ENCODE measurements at places on chromosomes 1 and 21. TPM values are rescaled to one million over a fixed set of nuclear protein-coding genes. Genes with fewer than 3 reads are reported as not detected.

Gene LRRC3
- 1.7 TPM for total RNA-seq

Gene TINAGL1
- 264 TPM for total RNA-seq

Gene APCS
- not detected for total RNA-seq

GRCh38 chr1:176195547-176195946, 11.5 kb downstream of the COP1 start:
- H3K4me3 ChIP-seq: no peak overlapping the region
- no peaks in the 10 kb centered on the region for H3K27me3 ChIP-seq
- no peak for DNase-seq
- H3K4me1 ChIP-seq: no peaks in the 10 kb centered on the region

DNA sequence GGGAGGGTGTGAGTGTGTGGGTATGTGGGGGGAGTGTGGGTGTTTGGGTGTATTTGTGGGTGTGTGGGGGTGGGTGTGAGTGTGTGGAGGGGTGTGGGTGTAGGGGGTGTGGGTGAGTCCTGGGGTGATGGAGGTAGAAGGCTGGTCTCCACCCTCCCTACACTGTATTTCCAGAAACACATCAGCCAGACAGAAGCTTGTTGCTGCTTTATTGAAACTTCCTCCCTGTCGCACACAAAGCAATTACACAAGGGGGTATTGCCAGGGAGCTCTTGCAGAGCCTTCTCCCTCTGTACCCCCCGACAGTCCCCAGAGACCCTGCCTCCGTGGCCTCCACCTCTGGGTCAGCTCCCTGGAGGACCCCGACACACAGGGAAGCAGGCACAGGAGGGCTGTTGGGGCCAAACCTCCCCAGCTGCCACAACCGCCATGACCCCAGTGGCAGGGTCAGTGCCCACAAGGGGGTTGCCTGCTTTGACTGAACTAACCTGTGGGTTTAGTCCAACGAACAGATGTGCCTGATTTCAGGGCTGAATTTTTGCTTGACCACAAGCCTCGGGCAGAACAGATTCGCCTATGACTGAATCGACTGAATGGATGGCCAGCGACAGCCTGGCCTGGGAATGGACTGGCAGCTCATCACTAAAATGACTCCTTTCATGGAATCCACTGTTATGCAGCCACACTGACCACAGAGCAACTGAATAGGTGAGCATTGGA, 9.1 kb upstream of the MATN1 start:
- no peak for DNase-seq
- H3K4me3 ChIP-seq: no peak overlapping the region
- no peaks in the 10 kb centered on the region for H3K4me1 ChIP-seq
- H3K27me3 ChIP-seq: no peaks in the 10 kb centered on the region

GRCh38 chr1:115046751-115047150, 17.1 kb downstream of the TSHB start:
- H3K36me3 ChIP-seq: no peaks in the 10 kb centered on the region
- H3K27ac ChIP-seq: no peak overlapping the region
- no peaks in the 10 kb centered on the region for H3K27me3 ChIP-seq
- no peaks in the 10 kb centered on the region for H3K4me1 ChIP-seq
- DNase-seq: no peak

DNA sequence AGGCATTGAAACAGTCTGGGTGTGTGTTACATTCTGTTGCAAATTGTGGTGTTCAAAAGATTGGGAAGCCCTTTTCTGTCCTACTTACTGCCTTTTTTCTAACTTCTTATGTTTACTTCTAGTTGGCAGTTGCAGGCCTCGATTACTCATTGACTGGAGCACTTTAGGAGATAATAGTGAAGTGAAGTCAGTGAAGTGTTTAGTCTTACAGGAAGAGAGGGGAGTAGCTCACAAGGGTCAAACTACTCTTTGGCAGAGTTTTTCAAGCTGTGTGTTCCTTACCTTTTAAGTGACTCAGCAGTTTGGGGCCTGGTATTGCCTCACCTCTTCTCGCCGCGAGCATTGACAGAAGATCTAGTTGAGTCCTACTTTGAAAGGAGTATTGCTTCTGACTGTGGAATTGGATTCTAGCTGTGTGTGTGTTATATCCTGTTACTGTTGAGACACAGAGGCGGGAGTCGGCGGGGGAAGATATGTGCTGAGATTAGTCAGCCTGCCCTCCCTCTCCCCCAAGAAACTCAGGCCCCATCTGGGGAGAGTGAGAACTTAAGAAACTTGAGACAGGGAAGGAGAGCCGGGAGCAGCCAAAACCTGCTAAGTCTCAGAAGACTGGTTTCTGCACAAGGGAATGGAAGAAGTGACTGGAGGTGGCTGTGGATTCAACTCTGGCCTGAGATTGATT, 19.3 kb downstream of the AHCYL1 start:
- no peaks in the 10 kb centered on the region for H3K27me3 ChIP-seq
- peak overlapping the region; percentile 71 for H3K27ac ChIP-seq
- peak; percentile 87 for DNase-seq
- peaks cover 48% of the 10 kb centered on the region for H3K4me1 ChIP-seq
- H3K36me3 ChIP-seq: peaks cover under 1% of the 10 kb centered on the region
- H3K4me3 ChIP-seq: no peak overlapping the region

Gene LCE6A
- not detected for total RNA-seq

- H3K27me3 ChIP-seq: no peaks in the 10 kb centered on the region
- H3K27ac ChIP-seq: peak overlapping the region; percentile 25
- H3K36me3 ChIP-seq: no peaks in the 10 kb centered on the region
- H3K4me3 ChIP-seq: no peak overlapping the region
- peaks cover 46% of the 10 kb centered on the region for H3K4me1 ChIP-seq
- no peak for DNase-seq
Measured at GRCh38 chr1:232578651-232579195, 51.2 kb downstream of the SIPA1L2 start.

DNA sequence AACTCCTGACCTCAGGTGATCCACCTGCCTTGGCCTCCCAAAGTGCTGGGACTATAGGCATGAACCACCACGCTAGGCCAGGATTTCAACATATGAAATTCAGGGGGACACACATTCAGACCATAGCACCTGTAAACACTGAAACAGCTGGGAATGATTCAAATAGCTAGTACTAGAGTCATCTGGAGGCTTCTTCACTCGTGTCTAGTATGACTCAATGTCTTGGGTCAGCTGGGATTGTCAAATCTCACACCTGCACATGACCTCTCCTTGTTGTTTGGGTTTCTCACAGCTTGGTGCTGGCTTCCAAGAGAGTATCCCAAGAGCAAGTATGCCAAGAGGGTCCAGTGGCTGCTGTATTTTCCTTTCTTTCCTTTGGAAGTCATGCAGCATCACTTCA, 75.1 kb downstream of the PGM1 start:
- no peaks in the 10 kb centered on the region for H3K36me3 ChIP-seq
- no peak overlapping the region for H3K27ac ChIP-seq
- no peak overlapping the region for H3K4me3 ChIP-seq
- H3K4me1 ChIP-seq: no peaks in the 10 kb centered on the region

GRCh38 chr1:175127565-175127964, 59.9 kb downstream of the TNN start:
- H3K4me1 ChIP-seq: no peaks in the 10 kb centered on the region
- peak; percentile 46 for DNase-seq
- no peaks in the 10 kb centered on the region for H3K27me3 ChIP-seq
- no peak overlapping the region for H3K27ac ChIP-seq
- H3K4me3 ChIP-seq: no peak overlapping the region
- H3K36me3 ChIP-seq: no peaks in the 10 kb centered on the region
